ENCODE measurements at places on chromosomes 6 and 20.

GRCh38 chr6:158660333-158660754 is 10.5 kb downstream of the SYTL3 start:
- no peak for DNase-seq

GRCh38 chr20:11130554-11131166 is 456.9 kb upstream of the JAG1 start:
- no peak for DNase-seq

DNA sequence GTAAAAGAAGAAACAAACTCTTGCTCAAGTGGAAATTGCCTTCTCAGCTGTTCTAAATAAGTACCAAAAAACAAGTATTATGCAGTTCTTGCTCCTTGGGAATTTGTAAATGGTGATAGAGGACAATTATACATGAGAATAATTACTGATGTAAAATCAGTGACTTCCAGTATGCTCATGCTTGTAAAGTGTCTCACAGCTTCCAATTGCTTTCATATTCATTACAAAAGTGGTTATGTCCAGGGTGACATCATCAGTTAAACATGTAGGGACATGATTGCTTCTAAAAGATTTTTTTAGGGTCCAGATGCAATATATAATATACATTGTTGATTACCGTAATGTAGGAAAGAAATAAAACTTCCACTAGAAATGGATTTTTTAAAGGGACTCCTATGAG is 122.8 kb upstream of the B3GAT2 start:
- DNase-seq, result no peak

DNA sequence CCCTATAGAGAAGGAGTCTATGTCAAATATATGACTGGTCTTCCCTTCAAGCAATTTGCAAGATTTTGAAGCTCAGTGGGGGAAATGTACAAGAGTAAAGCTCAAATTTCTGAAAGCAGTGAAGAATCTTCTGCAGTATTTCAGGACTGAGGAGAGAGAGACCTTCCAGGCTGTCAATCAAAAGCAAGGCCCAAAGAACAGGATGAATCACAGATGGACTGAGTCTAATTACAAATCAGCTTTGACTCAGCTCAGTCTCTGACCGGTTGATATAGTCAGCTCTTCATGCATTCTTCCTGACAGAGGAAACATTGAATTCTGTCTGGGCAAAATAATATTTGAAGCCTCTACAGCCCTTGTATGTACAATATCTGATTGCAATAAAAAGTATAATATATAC is 7.7 kb upstream of the HTR1B start:
- DNase-seq, result no peak

DNA sequence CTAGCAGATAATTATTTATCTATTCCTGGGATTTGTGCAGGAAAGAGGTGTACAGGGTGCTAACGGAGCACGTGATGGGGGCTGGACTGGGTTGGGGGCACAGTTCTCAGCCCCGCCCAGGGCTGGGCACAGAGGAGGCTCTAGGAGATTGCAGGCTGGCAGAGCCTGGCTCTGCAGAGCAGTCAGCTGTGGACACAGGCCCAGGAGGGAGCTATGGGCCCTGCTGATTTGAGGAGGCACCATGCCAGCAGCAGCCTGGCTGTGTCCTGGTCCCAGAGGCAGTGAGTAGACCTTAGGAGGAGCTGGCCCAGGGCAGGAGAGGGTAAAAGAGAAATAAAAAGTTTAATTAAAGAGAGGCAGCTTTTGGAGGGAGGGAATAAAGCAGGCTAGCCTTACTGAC is 19.3 kb downstream of the MAFB start:
- DNase-seq, result no peak

Data from stimulated activated CD4-positive, alpha-beta T cell treated with anti-CD3 and anti-CD28 coated beads, Interleukin-1b, Interleukin-23, amount 100 ng/mL, for 1 hour (primary cell).